ENCODE measurements at places on chromosomes 2 and 18. TPM values are rescaled to one million over a fixed set of nuclear protein-coding genes. Genes with fewer than 3 reads are reported as not detected.
A peak's percentile ranks its signal among the peaks of the same experiment; 100 is the strongest.

GRCh38 chr2:5915881-5916310, 223.7 kb downstream of the SOX11 start:
- no peak for DNase-seq

DNA sequence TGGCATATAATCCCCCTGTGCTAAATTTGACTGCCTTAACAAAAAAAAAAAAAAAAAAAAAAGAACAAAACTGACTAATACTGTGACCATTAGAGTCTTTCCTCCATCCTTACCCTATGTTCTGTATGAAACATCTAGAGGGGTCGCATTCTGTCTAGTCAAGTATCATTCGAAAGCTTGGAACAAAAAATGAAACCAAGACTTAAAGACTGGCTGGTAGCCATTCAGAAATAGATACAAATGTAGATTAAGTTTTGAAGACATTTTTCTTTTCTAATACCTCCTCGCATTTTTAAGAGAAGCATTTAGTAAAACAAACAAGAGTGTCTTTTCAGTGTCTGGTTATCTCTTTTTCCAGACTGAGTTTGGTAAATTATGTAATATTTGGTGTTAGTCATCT, 66.7 kb downstream of the SPATS2L start:
- DNase-seq = no peak

The AQP12B gene
- total RNA-seq = not detected

- DNase-seq = no peak
Observed at GRCh38 chr2:3785220-3785889, 82.0 kb downstream of the DCDC2C start.

GRCh38 chr2:101474731-101475384, at the start of gene RFX8:
RFX8 (minus strand) TSS chr2:101475112; CDS start chr2:101466848, 8,264 bp downstream.
- DNase-seq = no peak

DNA sequence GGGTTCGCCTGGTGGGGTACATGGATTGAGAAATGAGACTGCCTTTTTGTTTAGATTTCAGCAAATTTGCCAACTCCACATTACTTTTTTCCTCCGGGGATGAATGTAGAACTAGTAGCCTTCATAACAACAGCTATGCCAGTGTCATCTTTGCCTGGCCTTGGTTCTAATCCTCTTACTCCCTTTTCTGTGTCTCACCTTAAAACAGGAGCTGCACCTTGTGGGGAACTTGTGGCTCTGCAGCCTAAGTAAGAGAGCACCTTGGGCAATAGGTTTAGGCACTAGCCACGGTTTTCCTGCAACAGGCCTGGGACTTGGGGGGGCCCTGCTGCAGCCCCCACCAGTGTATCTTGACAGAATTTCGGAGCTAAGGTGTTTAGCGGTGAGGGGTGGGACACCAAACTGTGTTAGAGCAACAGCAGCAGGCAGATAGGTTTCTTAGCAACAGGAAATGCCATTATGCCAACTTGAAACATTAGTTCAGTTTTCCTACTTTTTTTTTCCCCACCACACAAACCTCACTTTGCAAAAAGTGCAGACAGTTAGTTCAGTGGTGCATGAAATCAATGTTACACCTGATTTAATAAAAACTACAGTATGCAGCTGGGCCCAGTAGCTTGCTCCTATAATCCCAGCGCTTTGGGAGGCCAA, 173.7 kb downstream of the PRKCE start:
- DNase-seq = no peak

DNA sequence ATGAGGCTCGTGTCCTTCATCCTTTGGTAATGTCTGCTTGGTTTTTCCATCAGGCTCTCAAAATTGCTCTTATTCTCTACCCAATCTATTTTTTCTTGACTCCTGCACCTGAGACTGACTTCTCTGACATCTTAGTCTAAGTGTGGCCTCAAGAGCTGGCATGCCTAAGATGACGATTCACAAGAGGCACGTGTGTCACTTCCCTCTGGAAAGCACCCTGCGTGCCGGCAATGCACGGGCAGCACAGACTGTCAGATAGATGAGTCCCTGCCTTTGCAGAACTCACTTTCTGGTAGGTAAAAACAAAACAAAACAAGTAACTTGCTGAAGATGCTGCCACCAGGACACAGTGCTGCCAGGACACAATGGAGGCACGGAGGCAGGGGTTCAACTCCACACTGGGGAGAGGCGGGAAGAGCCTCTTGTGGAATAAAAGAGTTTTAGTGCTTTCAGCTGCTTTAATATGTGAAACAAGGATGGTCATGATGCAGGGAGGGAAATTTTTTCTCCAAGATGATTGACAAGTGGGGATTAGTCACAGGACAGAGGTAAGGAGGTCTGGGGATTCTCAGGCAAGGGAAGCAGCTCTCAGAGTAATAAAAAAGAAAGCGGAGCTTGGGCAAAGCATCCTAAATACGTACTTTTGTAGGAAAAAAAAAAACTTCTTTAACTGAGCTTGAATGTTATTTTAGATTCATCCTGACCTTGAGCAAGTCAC, 27.3 kb downstream of the CYB5A start:
- DNase-seq = no peak

DNA sequence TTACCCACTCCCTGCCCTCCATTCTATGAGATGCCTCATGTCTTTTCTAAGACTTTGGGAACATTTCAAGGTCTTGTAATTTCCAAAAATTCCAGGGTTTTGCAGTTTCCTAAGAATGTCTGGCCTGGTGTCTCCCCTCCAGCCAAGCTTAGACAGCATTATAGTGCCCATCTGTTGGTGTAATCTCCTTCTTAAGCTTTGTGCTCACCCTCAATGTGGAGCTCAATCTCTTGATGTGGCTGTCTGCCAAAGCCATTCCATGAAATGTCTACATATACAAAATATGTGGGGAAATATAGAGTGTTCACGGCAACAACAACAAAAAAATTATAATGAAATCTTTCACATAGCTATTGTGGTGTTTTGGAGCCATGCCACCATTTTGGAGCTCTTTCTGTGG, 558.4 kb downstream of the PIK3C3 start:
- no peak for DNase-seq

GRCh38 chr18:41744421-41745030, 210.5 kb upstream of the PIK3C3 start:
- DNase-seq = no peak

- DNase-seq = no peak
Observed at GRCh38 chr18:49275448-49275847, 185.0 kb downstream of the DYM start.

The RTP5 gene
- total RNA-seq = not detected

GRCh38 chr2:175580652-175581051, 399.1 kb upstream of the ATP5MC3 start:
- DNase-seq = no peak

DNA sequence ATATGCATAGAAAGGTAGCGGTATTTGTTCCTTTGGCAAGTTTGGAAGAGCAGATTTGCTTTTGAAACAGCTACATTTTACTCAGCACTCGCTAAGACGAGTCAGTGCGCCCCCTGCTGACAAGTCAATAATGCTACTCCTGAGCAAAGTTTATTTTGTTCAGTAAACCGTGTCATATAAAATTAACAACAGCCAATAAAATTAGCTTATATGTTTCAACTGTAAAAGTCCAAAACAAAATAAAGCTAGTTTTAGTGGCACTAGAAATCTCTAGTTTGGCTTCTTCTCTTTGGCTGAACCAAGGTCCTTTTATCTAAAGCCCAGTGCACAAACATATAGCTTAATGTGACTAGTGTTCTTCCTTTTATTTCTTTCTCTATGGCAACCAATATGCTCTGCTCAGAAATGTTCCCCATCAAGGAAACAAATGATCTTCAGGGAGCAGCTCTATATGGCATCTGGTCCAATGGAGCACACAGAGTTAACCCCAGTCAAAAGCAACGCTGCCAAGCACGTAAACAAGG, 4.2 kb upstream of the POU3F3 start:
- DNase-seq = no peak

- no peak for DNase-seq
Observed at GRCh38 chr18:8623549-8624106, 14.4 kb downstream of the RAB12 start.

The GAL3ST2 gene
- total RNA-seq = not detected

DNA sequence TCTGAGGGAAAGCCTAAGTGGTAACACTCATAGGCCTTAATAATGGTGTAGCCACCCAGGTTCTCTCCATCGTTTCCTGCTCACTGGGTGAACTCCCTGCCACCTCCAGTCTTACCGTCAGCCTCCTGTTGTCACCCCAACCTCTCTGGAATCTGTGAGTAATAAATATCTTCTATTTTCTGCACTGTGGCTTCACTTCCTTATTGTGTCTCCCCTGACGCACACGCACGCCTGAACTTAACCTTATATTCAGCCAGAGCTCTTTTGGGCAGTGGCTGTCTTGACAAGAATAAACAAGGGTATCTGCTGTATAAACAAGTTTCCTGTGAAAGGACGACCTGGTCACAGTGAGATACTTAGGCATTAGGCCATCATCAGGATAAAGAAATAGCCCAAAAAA, 467.2 kb downstream of the SPAG16 start:
- DNase-seq = no peak

The SERPINB13 gene
- not detected for total RNA-seq

The ARHGAP15 gene
- 10.0 TPM for total RNA-seq

The CRYGD gene
- total RNA-seq = not detected

- DNase-seq = no peak
Observed at GRCh38 chr2:191635333-191636234, 42.4 kb upstream of the NABP1 start.

GRCh38 chr2:758073-758820, 81.0 kb upstream of the TMEM18 start:
- no peak for DNase-seq

The SCN7A gene
- total RNA-seq = 107 TPM

GRCh38 chr2:49028101-49028500, 126.2 kb downstream of the FSHR start:
- no peak for DNase-seq

DNA sequence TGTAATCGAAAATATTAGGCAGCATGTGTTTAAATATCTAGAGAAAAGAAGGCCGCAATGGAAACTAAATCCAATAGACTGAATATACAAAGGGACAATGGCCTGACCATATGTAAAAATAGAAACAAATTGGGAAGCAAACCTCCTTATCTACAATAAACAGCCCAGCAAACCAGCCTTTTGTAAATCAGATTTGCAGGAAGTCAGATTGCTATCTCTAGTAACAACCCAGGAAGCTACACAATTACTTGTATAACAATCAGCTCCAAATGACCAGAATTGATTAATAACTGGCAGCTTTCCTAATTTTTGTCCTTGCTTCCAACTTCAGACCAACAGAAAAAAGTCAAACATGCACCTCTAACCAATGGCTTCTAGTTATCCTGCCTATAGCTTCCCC, 860.0 kb downstream of the CPS1 start:
- DNase-seq = no peak

The DNAH7 gene
- total RNA-seq = 0.99 TPM

- no peak for DNase-seq
Observed at GRCh38 chr2:86393521-86394491, 47.4 kb upstream of the KDM3A start.

- DNase-seq = peak; percentile 67
Observed at GRCh38 chr2:66805016-66805865, 370.3 kb downstream of the MEIS1 start.

The MRPL19 gene
- 36.4 TPM for total RNA-seq

- DNase-seq = peak; percentile 45
Observed at GRCh38 chr2:240919161-240919781, 13.1 kb downstream of the CROCC2 start.

DNA sequence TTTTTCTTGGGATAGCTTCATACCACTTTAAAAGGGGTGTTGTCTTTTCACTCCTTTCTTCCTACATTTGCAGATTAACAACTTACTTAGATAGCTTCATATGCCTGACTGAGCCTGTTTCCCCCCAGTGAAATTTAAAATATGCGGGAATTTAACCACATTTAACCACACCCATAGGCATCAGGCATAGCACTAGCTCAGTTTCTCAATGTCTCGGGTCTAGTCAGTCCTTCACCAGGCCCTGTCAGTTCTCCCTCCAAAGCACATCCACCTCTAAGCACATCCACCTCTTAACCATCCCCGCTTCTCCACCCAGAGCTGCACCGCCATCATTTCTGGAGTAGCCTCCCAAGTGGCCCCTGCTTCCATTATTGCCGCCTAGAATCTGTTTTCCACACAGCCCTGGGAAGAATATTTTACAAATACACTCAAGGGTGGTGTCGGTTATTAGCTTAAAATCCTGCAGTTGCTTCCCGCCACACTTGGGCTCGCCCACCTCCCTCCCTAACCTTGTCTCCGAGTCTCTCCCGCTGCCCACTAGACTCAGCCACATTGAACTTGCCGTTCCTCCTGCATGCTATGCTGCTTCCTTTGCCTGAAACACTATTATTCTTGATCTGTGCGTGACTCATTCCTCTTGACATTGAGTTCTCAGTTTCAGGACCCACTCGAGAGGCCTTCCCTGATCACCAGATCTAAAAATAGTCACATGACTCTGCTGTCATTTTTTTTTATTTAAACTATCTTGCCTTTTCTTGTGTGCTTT, 68.3 kb downstream of the SPTBN1 start:
- DNase-seq = no peak

- DNase-seq = no peak
Observed at GRCh38 chr2:66899109-66899508, 464.2 kb downstream of the MEIS1 start.

- DNase-seq = peak; percentile 72
Observed at GRCh38 chr18:59918320-59918755, 18.5 kb downstream of the PMAIP1 start.

DNA sequence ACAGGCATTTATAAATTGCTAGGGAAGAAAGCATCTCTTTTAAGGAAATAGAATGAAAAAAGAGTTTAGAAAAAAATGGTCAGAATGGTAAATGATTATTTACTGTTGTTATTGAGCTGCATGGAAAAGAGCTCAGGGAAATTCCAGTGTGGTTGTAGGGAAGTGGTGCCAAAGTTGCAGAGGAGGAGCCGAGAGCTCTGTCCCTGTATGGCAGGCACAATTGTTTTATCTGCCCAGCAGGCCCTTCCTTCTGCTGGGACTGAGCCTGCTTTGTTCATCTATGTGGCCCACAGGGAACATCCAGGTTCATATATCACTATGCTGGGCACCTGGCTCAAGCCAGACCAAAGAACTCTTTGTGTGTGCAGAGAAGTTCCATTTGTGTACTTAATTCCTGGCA, 80.8 kb upstream of the AGAP1 start:
- DNase-seq = no peak

- no peak for DNase-seq
Observed at GRCh38 chr2:95158441-95158840, 1.2 kb downstream of the ZNF514 start.

DNA sequence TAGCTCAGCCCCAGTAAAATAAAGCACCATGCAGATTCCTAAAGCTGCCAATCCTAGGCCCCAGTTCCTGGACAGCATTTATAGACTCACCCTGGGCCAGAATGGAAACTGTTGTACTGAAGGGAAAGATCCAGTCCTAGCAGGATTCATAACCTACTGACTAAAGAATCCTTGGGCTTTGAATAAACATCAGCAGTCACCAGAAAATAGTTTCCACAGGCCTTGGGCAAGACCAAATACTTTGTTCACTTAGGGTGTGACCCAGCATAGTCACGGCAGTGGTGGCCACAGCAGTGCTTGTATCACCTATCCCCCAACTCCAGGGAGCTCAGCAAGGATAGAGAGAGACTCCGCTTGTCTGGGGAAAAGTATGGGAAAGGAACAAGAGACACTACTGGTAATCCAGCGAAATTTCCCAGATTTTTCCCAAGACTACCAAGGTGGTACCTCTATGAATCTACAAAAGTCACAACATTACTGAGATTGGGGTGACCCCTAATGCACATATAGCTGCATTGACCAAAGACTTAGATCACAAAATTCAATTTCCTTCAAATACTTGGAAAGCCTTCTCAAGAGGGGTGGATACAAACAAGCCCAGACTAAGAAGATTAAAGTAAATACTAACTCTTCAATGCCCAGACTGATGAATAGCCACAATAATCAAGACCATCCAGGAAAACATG, 748.1 kb upstream of the LRATD1 start:
- no peak for DNase-seq

- DNase-seq = peak; percentile 81
Observed at GRCh38 chr2:95389245-95390119, 13.0 kb upstream of the FAHD2A start.

The PLGLB2 gene
- total RNA-seq = not detected

The METTL21A gene
- total RNA-seq = 12.9 TPM

The NXPH2 gene
- 1.7 TPM for total RNA-seq
